ENCODE measurements at places on chromosomes 2 and 18.

DNA sequence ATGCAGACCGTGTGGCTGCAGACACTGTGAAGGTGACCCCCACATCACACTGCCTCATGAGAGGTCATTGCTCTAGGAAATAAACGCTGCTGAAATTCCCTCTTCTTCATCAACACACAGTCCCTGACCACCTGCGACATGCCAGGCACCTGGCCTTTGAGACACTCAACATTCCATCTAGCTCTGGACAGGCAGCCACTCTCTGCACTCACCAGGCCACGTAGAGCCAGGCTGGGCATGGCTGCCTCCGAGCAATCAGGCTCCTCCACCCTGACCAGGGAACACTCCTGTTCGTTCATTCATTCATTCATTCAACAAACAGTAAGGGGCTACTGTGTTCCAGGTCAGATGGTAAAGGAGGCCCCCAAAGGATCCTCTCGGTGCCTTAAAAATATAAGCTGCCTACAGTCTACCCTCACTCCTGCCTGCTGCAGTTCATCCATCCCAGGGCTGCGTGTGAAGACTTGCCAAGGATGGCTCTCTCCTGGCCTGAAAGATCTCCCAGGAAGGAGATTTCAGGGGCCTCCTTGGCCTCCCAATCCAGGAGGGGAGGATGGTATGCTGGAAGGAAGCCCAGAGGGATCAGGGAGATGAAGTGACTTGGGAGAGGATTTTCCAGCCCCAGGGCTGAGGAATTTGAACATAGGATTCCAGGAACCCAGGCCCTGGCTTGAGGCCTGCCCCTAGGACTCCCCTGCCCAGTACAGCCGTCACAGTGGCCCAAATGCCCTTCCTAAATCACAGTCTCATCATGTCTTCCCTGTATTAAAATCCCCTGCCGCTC is 66.7 kb downstream of the TNS1 start:
- no peak for DNase-seq

DNA sequence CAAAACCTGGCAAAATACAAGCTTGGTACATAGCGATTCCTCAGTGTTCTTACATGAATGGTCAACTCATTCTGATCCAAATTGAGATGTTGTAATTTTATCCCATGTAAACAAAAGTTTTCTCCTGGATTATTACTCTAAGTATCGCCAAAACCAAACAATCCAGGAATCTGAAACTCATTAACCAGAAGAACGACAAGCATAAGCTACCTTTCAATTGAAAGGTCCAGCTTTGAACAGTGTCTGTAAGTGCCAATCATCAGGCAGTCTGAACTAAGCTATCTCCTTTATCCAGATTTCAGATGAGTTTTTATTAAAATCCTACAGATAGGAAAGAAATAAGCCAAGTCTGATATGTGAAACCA is 2.4 kb downstream of the MEX3C start:
- DNase-seq = no peak

DNA sequence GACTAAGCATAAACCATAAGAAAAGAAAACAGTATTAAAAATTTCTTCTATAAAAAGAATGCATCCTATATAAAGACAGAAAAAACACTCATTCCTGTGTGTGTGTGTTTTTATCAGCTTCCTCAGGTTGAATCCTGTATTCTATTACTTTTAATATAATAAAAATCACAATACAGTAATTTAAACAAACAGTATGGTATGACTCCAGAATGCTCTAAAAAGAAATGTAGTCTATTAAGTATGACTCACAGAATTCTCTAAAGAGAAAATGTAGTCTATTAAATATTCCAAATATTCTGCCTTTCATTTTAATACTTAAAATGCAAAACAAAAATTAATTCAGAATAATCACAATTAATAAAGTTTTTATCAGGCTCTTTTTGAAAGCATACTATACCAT is 19.8 kb downstream of the CCDC88A start:
- no peak for DNase-seq

DNA sequence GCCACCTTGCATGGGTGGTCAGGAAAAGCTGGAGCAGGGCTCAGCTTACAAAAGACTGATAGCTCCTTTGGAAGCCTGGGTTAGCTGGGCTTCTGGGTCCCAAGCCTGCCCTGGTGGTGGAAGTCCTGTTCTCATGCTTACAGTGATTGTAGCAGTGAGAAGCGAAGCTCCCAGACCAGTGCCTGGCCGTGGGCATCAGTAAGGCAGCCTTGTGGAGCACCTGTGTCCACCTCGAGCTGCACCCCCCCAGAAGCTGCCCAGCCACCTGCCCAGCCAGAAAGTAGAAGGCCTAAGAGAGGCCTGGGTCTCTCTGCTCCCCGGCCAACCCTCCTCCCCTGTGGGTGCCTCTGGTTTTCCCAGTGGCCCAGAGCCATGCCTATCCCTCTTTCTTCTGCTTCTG is 10.5 kb downstream of the GLI2 start:
- no peak for DNase-seq

DNA sequence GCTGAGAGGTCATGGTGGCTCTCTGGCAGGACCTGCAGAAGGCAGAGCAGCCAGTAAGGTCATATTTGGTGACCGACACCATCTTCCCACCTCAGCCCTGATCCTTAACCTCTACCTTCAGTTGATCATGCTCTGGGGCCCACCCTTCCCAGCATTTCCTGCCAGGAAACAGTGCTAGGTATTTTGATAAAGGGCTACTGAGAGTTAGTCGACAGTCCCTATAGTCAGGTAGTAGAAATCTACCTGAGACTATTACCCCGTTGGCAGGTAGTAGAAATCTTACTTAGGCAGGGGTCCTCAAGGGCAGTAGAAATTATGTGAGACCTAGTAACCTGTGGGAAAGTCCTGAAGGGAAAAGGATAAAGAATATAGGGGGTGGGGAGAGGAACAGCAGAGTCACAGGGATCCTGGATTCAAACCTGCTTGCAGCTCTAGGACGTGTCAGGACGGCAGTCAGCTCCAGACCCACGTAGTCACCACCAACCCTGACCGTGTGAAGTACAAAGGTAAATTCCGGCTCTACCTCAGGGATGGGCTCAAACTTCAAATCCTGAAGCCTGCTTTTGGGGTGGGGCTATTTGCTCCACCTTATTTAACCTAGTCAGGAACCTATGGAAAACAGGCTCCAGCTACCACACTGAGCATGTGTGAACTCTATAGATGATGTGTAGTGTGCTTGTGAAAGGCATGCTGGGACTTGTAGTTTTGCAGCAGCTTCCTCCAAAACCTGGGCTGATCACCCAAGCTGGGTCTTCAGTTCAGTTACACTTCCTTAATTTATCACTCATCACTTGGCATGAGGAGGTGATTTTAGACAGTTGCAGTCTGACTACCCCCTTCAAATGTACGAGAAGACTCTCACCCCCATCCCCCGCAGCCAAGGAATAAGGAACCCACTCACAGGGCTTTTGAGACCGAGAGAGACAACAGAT is at the start of gene DQX1:
DQX1 (minus strand) TSS at position 515 of the 932 bp plus-strand sequence; CDS start at position 13, 502 bp downstream.
- DNase-seq = no peak

- peak; percentile 24 for DNase-seq
Observed at GRCh38 chr2:64637000-64637635, 16.6 kb downstream of the SERTAD2 start.

DNA sequence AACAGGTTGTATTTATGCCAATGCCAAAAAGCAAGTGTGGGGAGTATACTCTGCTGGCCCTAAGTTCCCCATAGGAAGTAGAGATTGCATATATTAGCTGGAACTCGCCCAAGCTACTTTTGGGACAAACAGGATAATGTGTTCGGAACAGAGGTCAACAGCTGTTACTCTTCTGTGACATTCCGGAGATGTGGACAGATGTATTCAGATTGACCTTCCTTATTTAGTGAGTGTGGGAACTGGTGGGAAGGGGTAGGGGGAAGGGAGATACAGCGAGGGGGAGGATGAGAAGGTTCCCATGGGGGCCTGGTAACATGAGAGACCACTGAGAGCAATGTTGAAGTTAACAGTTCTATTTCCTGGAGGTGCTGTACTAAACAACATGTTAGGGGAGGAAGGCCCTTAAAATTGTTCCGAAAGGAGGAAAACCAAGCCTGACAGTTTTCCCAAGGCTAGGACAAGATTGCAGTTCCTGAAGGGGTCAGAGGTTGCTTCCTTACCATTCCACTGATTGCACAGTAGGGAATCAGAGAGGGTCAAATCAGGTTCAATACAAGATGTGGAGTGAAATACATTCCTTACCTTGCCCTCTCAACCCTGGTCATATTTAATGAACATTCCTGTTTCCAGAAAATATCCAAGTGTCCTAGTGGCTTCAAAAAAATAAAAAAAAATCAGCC is 14.3 kb upstream of the CD28 start:
- DNase-seq = no peak
